ENCODE measurements at places on chromosomes 2 and 18.

- DNase-seq, result peak; percentile 68
These were observed 345.1 kb downstream of the DYSF start for GRCh38 chr2:71798266-71799012.

DNA sequence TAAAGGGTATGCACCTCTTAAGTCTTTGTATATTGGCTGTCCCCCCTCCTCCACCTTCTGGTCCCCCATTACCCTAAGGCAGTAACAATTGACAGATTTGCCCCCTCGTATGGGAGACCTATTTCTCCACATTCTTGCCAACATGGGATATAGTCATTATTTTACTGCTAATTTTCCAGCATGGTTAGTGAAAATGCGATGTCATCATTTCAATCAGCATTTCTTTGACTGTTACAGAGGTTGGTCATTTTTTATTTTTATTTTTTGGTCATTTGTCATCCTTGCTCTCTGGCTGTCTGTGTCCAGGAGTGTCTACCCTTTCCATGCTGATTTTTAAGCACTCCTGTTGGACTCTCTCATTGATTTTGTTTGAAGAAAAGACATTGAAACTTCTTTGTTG lies 45.4 kb upstream of the SPP2 start:
- no peak for DNase-seq

GRCh38 chr2:158319269-158319668 lies 137.3 kb downstream of the CCDC148 start:
- DNase-seq, result no peak

GRCh38 chr2:45586600-45586999 lies 24.5 kb downstream of the SRBD1 start:
- no peak for DNase-seq

DNA sequence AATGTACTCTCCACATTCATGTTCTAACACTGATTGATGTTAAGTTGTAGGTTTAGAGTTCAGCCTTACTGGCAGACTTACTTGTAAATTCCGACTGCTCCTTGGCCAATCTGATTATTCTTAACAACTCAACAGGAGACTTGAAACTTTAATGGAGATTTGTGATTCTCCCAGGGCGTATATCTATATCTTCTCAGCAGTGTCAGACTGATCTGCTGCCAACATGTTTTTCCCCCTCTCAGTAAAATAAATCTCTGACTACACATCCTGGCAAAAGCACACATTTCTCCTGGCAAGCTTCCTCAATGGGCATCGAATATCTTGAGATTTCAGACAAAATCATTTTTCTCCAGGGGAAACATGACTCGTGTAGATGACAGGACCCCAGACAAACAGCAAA lies 1041.2 kb downstream of the DPP10 start:
- no peak for DNase-seq

DNA sequence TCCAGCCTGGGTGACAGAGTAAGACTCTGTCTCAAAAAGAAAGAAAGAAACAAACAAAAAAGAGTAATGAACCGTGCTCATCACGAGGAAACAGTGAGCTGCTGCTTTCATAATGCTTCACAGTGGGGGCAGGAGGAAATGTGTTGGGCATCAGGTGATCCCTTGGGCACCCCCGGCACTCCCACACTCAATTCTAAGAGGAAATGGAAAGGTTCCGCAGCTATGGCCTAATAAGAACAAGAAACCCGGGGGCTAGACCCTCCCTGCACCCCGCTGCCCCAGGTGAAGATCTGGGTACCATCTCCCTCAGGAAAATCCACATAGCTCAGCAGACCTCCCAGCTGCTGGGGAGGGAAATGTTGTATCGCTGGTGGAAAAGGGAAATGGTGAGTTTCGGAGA lies 118.9 kb downstream of the LPIN1 start:
- DNase-seq, result no peak

DNA sequence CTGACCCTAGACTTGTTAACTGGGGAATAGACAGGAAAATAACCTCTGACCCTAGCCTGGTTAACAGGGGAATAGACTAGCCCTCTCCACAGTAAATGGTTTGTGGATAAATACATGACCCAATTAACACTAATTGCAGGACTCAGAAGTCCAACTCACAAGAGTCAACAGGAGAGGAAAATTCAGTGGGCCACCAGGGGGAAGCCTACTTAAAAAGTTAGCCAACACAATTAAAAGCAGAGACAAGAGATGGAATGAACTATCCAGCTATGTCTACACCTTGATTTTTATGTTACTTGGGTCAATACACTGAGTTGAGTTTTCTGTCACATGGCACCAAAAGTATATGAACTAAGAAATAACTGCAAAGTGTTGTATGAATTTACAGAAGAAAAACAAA lies 158.8 kb upstream of the SLC39A10 start:
- peak; percentile 23 for DNase-seq

DNA sequence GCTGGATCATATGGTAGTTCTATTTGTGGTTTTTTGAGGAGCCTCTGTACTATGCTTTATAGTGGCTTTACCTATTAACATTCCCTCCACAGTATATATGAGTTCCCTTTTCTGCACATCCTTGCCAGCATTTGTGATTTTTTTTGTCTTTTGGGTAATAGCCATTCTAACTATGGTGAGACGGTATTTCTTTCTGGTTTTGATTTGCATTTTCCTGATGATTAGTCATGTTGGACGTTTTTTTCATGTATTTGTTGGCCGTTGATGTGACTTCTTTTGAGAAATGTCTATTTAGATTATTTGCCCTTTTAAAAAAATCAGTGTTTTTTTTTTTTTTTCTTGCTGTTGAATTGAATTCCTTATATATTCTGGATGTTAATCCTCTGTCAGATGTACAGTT lies 31.1 kb downstream of the ACTR3 start:
- no peak for DNase-seq

GRCh38 chr2:67876176-67876575 lies 186.6 kb downstream of the C1D start:
- no peak for DNase-seq

DNA sequence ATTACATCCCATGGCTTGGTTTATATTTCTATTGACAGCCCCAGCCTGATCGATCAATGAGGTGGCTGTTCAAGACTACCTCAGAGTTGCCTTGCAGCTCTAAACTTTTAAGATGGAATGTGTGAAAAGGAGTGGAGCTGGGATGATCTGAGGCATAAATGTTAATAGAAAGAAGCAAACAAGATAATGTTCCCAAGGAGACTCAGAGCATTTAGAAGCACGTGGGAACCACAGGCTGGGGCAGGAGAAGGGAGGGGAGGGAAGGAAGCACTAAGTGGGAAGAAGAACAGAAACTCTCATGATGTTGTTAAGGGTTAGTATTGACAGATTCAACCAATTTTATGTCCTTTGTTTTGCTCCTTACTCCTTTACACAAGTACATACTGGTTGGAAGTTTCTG lies 28.8 kb upstream of the LRATD1 start:
- DNase-seq, result no peak

DNA sequence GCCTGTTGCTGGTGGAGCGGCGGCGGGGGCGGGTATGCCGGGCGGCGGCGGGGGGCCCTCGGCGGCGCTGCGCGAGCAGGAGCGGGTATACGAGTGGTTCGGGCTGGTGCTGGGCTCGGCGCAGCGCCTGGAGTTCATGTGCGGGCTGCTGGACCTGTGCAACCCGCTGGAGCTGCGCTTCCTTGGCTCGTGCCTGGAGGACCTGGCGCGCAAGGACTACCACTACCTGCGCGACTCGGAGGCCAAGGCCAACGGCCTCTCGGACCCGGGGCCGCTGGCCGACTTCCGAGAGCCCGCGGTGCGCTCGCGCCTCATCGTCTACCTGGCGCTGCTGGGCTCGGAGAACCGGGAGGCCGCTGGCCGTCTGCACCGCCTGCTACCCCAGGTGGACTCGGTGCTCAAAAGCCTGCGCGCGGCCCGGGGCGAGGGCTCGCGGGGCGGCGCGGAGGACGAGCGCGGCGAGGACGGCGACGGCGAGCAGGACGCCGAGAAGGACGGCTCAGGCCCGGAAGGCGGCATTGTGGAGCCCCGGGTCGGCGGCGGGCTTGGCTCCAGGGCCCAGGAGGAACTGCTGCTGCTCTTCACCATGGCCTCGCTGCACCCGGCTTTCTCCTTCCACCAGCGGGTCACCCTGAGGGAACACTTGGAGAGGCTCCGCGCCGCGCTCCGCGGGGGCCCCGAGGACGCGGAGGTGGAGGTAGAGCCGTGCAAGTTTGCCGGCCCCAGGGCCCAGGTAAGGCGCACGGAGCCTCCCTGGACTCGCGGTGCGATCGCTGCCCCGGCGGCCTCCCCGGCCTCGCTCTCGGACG lies 1.0 kb downstream of the ZCCHC2 start:
- no peak for DNase-seq

- peak; percentile 96 for DNase-seq
These were observed 78.4 kb upstream of the MEX3C start for GRCh38 chr18:51275712-51276476.

DNA sequence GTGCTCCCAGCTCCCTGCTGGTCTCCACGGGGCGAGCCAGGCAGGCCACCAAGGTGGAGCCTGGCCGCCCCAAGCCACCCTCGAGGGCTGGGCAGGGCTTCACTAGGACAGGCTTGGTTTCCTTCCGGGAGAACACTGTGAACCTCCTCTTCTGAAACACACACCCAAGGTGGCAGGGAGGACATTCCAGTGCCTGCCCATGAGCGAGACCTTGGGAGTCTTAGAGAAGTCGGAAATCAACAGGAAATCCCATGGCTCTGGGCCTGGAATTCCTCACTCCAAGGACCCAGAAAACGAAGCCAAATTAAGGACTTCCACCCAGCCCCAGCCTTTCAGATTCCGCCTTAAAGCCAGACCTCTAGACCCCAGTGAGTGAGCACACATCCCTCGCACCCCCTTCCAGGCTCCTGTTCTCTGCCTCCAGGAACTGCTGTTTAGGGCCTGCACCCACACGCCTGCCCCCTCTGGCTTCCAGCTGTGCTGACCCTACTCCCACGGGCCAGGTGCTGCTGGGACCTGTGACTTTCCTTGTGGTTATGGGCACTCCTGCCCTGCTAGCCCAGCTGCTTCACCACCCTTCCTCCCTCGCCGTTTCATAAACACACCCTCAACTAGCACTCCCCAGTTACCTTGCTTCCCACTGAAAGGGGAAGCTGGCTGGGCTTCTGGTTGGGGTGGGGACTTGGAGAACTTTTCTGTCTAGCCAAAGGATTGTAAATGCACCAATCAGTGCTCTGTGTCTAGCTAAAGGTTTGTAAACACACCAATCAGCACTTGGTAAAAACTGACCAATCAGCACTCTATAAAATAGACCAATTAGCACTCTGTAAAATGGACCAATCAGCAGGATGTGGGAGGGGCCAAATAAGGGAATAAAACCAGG lies 13.7 kb downstream of the GPR17 start:
- peak; percentile 57 for DNase-seq

DNA sequence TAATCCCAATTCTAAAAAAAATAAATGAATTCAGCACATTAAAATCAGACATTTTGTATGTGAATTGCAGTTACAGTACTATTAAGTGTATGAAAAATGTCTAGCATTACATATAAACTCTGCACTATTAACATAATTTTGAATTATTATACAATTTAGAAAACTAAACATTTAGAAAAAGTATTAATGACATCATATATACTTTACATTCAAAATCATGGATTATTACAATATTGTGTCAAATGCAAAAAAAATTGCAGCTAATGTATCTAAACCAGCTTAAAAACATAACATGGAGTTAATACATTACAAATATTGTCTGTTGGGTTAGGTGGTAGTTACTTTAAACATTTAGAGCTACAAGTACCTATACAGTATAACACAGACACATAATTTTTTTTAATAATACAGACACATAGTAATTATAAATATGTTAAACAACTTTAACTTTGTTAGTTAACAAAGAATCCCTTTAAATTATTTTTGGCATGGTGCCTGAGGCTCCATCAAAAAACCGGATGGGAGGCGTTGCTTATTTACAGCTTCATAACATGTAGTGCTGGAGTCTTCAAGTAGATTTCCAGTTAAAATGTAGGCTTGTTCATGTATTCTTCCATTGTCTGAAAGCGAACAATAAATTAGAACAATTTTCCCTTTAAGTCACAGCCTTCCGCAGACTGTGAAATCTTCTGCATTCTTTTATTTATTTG lies 79.1 kb downstream of the AP1S3 start:
- no peak for DNase-seq

DNA sequence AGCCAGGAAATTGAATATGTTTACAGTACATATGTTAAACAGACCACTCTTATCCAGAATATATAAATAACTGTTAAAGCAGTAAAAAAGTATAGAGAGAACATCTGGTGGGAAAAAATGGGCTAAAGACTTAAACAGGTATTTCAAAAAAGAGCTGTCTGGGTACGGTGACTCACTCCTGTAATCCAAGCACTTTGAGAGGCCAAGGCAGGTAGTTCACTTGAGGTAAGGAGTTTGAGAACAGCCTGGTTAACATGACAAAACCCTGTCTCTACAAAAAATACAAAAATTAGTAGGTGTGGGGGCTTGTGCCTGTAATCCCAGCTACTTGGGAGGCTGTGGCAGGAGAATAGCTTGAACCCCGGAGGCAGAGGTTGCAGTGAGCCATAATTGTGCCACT lies 171.4 kb upstream of the FSIP2 start:
- no peak for DNase-seq

GRCh38 chr2:18940184-18940583 lies 350.8 kb upstream of the NT5C1B start:
- DNase-seq, result peak; percentile 42

- no peak for DNase-seq
These were observed 18.8 kb upstream of the MRPL33 start for GRCh38 chr2:27752551-27753237.

- DNase-seq, result no peak
These were observed 1.9 kb downstream of the PER2 start for GRCh38 chr2:238286551-238286950.

GRCh38 chr2:144975881-144976280 lies 456.0 kb upstream of the ZEB2 start:
- no peak for DNase-seq

GRCh38 chr2:240338274-240338673 lies 97.2 kb upstream of the GPC1 start:
- DNase-seq, result no peak

- DNase-seq, result peak; percentile 18
These were observed 29.8 kb upstream of the ZNF407 start for GRCh38 chr18:74567822-74568221.

GRCh38 chr2:241324775-241325174 lies 9.1 kb downstream of the SEPTIN2 start:
- DNase-seq, result no peak

DNA sequence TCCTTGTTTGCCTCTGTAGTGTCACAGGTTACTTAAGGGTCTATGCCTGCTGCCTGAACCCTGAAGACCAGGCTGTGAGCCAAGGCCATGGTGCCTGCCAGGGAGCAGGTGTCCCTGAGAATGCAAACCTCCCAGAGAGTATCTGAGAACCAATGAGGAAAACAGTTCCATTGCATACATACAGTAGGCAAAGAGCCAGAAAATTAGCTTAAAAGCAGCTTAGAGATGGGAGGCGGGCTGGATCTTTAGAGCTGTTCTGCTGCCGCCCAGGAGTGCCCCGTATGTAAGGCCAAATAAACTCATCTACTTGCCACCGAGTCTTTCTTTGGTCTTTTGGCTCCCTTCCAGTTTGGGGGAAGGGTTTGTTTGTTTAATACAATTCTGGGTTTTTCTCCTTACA lies 327.9 kb downstream of the CLIP4 start:
- DNase-seq, result peak; percentile 4

- no peak for DNase-seq
These were observed 13.2 kb upstream of the NCK2 start for GRCh38 chr2:105731511-105731910.
